ENCODE measurements at places on chromosomes 13 and 19. TPM values are rescaled to one million over a fixed set of nuclear protein-coding genes. Genes with fewer than 3 reads are reported as not detected.

GRCh38 chr19:52219611-52220010 is 29.8 kb downstream of the PPP2R1A start:
- DNase-seq, result no peak

Gene NUMBL
- 57.7 TPM for total RNA-seq

Gene ZNF529
- 4.2 TPM for total RNA-seq

Gene SNRNP70
- 199 TPM for total RNA-seq

DNA sequence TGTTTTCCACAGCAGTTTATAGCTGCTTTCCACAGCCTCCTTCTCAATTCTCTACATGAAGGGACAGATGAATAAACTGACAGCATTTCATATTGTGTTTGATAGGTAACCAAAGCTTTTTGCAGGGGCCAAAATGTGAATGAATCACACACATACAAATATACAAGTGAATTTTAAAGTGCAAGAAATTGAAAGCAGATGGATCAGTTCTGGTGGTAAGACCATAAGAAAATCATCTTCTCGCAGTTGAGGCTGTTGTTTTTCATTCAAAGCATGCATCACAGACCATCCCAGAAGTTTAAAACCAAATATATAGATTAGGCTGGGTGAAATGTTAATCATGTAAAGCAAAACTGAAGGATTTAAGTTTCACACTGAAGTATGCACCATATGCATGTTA is 1569.4 kb downstream of the PCDH9 start:
- DNase-seq, result no peak

Gene PRTN3
- not detected for total RNA-seq

Gene INSR
- total RNA-seq, result 18.9 TPM

DNA sequence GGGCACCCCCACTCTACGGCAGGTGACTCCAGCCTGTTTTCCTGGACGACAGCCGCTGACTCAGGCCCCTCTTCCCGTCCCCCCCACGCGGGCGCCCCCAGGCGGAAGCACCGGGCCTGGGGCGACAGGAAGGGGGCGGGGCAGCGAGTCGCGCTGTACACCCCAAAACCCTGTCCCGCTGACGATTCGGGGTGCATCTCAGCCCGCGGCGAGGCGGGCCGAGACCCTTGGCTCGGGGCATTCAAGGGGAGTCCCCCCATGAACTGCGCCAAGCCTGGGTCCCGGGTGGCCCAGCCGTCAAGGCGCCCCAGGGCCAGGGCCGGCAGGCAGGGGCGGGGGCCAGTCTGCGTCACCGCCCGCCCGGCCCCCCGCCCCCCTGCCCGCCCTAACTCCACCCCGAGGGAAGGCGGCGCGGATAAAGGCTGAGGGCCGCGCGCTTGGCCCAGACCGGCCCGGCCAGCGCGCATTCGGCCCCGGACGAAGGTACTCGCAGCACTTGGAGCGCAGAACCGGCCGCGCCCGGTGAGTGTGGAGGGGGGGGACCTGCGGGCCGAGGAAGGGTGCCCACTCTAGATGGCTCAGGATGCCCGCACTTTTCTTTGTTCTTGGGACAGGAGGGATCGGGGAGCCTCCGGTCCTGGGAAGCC is at the start of gene MIDN:
Gene MIDN (plus strand): TSS at position 445 of the 647 bp plus-strand sequence. CDS start 1,714 bp downstream, outside the sequence.
- DNase-seq, result peak; percentile 78

Gene CIRBP
- total RNA-seq, result 143 TPM

Gene ZNF99
- not detected for total RNA-seq

- DNase-seq, result no peak
Measured at GRCh38 chr19:17035842-17036424, 9.3 kb upstream of the CPAMD8 start.

GRCh38 chr13:41200126-41200525 is 5.8 kb upstream of the KBTBD7 start:
- DNase-seq, result no peak

DNA sequence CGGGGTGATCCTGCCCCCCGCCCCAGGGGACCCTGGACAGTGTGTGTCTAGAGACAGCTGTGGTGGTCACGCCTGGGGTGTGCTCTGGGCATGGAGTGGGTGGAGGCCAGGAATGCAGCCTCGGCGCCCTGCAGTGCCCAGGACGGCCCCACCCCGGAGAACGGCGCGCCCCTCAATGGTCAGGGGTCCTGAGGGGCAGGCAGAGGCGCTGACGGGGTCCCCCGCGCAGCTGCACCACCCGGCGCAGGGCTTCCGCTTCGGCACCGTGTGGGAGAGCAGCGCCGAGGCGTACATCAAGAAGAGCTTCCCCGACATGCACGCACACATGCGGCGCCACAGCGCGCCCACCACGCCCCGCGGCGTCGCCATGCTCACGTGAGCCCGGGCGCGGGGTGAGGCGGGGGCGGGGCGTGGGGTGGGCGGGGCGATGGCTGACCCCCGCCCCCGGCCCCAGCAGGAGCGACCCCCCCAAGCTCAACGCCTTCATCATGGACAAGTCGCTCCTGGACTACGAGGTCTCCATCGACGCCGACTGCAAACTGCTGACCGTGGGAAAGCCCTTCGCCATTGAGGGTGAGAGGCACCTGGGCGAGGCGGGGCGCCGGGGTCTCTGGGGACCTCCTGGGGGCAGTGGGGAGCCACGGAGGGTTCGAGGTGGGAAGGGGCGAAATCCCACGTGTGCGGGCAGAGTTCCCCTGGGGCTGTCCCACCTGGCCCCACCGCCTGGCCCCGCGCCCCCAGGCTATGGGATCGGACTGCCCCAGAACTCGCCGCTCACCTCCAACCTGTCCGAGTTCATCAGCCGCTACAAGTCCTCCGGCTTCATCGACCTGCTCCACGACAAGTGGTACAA is 7.4 kb downstream of the GRIN3B start:
- DNase-seq, result no peak

Data from PC-9 (cell line).